Left colon (tissue), 2 donors: ENCODE measurements at places on chromosomes 13 and 19. TPM values are rescaled to one million over a fixed set of nuclear protein-coding genes. Genes with fewer than 3 reads are reported as not detected.

GRCh38 chr13:88764103-88764502 is 1092.9 kb downstream of the SLITRK5 start:
- no peak for DNase-seq

- DNase-seq, result no peak
Observed at GRCh38 chr13:80649274-80649673, 308.3 kb upstream of the SPRY2 start.

DNA sequence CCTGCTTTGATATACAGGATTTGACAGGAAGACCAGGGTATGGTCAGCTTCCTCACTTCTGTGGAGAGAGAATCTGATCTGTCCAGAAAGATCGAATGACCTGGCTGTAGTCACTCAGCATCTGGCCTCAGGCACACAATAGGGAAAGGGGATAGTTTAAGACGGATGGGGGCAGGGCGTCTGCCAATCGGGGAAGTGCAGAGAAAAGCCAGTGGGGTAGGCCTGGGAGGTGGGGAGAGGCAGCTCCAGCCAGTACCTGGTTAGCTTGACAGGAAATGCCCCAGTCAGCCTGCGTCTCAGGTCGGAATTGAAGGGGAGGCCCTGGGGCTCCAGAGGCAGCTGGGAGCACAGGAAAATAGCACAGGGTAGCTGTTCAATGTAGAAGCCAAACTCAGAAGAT is 12.4 kb downstream of the ZNF444 start:
- DNase-seq, result no peak

- no peak for DNase-seq
Observed at GRCh38 chr13:28358708-28359107, 136.2 kb downstream of the FLT1 start.

GRCh38 chr19:46755077-46755852 is 9.0 kb upstream of the STRN4 start:
- DNase-seq, result no peak

PRTN3 gene
- total RNA-seq, result not detected

DNA sequence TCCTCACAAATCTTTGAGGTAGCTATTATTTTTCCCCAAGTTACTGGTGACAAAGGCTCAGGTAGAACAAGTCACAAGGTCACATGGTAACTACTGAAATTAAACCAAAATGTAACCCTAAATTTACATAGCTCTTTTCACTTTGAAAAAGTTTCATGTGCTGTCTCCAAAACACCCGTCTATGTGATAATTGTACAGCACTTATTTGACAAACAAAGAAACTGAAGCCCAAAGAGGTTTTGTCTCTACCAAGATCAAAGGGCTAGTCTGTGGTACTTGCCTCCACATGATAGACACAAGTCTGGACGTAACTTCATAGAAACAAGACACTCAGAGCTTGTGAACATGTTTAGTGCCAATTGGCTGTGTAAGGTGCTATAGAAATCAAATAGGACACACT is 108.3 kb downstream of the SACS start:
- no peak for DNase-seq

GRCh38 chr13:60303166-60303565 is 93.9 kb upstream of the TDRD3 start:
- DNase-seq, result no peak

OR10H1 gene
- 0.09 TPM for total RNA-seq

DNA sequence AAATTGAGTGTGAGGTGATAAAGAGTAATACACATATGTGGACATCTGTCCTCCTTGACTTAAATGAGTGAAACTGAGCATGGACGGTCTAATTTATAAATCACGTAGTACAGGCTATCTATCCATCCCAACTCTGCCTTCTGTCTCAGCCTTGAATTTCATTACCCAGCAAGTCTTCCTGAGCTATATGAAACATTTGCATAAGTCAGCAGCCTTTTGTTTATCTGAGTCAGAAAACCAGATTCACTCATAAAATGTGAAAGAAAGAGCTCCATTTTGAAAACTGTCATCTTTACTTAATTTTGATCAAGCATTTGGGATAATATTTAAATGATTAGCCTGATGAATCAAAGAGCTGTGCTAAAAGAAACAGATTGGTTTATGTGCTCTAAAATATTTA is 197.9 kb downstream of the LHFPL6 start:
- DNase-seq, result no peak

MRPL34 gene
- total RNA-seq, result 142 TPM

GRCh38 chr13:82720986-82721385 is 1161.3 kb downstream of the SLITRK1 start:
- DNase-seq, result no peak

- DNase-seq, result peak; percentile 94
Observed at GRCh38 chr19:49157445-49158224, at the start of gene TRPM4. TSS of gene TRPM4 (plus strand) at chr19:49157792. CDS start at chr19:49157867, 75 bp downstream.

DNA sequence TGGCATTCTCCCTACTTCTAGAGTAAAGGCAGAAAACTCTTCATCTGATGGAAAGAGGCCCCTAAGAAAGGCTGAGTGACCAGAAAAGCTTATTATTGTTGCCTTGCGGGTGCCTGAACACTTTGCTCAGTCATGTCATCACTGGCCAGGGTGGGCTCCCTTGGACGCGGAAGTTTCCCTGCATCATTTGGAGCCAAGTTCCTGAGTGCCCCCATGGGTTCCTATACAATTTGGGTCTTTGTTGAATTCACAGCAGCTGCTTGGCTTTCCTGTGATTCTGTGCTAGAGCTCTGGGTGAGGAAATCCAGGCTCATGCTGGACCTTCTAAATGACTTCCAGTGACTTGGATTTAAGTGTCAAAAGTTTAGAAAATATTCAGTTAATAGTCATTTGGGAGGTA is 232.9 kb downstream of the LHFPL6 start:
- no peak for DNase-seq

GRCh38 chr19:10079031-10079453 is 7.1 kb upstream of the SHFL start:
- no peak for DNase-seq

GRCh38 chr13:51122868-51123566 is 11.9 kb upstream of the C13orf42 start:
- DNase-seq, result no peak
